ENCODE measurements at places on chromosomes 3 and 15. TPM values are rescaled to one million over a fixed set of nuclear protein-coding genes. Genes with fewer than 3 reads are reported as not detected.

- H3K27me3 ChIP-seq = peaks cover 3% of the 10 kb centered on the region
- H3K4me1 ChIP-seq = peaks cover 42% of the 10 kb centered on the region
- peak overlapping the region; percentile 98 for H3K27ac ChIP-seq
- H3K4me3 ChIP-seq = no peak overlapping the region
- H3K36me3 ChIP-seq = peaks cover 1% of the 10 kb centered on the region
Observed at GRCh38 chr3:141798448-141798845, 35.2 kb downstream of the GRK7 start.

DNA sequence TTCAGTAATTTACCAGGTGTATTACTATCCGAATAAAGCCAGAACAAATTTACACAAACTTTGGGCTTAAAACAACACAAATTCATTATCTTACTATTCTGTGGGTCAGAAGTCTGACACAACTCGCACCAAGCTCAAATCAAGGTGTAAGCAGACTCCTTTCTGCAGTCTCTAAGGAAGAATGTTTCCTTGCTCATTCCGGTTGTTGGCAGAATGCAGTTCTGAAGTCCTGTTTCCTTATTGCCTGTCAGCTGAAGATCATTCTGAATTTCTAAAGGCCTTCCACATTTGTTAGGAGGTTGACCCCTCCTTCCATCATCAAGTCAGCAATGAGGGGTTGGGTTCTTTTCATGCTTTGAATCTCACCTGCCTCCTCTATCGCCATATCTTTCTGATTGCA lies 183.2 kb downstream of the FHIT start:
- H3K4me3 ChIP-seq = no peak overlapping the region
- no peak for DNase-seq
- no peak overlapping the region for H3K27ac ChIP-seq
- no peaks in the 10 kb centered on the region for H3K4me1 ChIP-seq
- no peaks in the 10 kb centered on the region for H3K36me3 ChIP-seq

GRCh38 chr15:56077081-56077480 lies 83.7 kb upstream of the NEDD4 start:
- peaks cover under 1% of the 10 kb centered on the region for H3K27me3 ChIP-seq
- H3K36me3 ChIP-seq = no peaks in the 10 kb centered on the region
- H3K27ac ChIP-seq = no peak overlapping the region
- DNase-seq = no peak

- no peaks in the 10 kb centered on the region for H3K27me3 ChIP-seq
- H3K4me3 ChIP-seq = no peak overlapping the region
- H3K36me3 ChIP-seq = peaks cover 10% of the 10 kb centered on the region
Observed at GRCh38 chr3:179710079-179710478, 57.2 kb downstream of the USP13 start.

Gene CAPN7
- total RNA-seq = 28.4 TPM

Data from activated CD8-positive, alpha-beta memory T cell treated with anti-CD3 and anti-CD28 coated beads, Interleukin-2, amount 10 ng/mL, durations not matched to agents 7 days and 5 days (primary cell).